ENCODE measurements at places on chromosomes 5 and 9.

DNA sequence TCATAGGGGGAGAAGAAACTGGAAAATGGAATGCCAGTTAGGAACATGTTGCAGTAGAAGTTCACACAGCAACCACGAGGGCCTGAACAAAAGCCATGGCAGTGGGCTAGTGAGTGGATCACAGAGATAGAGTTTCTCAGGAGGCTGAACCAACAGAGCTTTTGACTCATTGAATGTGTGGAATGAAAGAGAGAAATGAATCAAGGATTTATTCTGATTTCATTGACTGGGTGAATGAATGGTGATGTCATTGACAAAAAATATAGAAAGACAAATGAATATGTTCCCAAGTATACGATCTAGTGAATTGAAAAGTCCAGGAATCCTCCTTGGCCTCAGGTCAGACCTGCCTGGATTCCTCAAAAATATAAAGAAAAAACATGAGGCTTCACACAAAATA, 99.2 kb downstream of the ZNF462 start:
- DNase-seq, result no peak

- no peak for DNase-seq
Observed at GRCh38 chr9:112969730-112970129, 42.3 kb downstream of the ZNF883 start.

GRCh38 chr9:83582029-83582428, 40.9 kb upstream of the IDNK start:
- DNase-seq, result no peak

DNA sequence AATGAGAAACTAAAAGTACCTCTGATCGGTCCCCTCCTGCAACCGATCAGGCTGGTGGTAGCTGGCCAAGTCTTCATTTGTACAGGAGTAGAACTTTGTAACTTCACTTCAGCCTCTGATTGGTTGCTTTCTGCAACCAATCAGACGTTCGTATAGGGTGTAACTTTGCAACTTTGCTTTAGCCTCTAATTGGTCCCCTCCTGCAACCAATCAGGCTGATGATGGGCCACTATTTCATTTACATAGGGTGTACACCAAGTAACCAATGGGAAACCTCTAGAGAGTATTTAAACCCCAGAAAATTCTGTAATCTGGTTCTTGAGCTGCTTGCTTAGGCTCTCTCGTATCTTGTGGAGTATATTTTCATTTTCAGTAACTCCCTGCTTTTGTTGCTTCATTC, 445.5 kb downstream of the MED10 start:
- DNase-seq, result no peak

GRCh38 chr9:106784076-106784475, 78.9 kb upstream of the ZNF462 start:
- no peak for DNase-seq

DNA sequence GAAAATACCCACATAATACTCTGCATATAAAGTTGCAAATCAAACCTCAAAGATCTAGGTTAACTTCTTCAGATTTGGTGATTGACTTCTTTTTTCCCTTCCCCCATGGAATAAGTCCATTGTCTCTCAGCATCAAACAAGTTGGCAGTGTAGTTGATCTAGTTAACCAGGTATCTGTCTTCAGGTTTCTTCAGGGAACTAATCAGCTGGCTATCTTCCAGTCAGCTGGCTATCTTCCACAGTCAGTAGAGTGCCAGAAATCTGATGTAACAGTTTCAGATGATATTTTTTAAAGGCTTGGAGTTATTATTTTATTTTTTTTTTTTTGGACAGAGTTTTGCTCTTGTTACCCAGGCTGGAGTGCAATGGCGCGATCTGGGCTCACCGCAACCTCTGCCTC, 16.8 kb downstream of the TNFSF15 start:
- DNase-seq, result no peak

- no peak for DNase-seq
Observed at GRCh38 chr5:108579236-108579635, 168.5 kb upstream of the FER start.

DNA sequence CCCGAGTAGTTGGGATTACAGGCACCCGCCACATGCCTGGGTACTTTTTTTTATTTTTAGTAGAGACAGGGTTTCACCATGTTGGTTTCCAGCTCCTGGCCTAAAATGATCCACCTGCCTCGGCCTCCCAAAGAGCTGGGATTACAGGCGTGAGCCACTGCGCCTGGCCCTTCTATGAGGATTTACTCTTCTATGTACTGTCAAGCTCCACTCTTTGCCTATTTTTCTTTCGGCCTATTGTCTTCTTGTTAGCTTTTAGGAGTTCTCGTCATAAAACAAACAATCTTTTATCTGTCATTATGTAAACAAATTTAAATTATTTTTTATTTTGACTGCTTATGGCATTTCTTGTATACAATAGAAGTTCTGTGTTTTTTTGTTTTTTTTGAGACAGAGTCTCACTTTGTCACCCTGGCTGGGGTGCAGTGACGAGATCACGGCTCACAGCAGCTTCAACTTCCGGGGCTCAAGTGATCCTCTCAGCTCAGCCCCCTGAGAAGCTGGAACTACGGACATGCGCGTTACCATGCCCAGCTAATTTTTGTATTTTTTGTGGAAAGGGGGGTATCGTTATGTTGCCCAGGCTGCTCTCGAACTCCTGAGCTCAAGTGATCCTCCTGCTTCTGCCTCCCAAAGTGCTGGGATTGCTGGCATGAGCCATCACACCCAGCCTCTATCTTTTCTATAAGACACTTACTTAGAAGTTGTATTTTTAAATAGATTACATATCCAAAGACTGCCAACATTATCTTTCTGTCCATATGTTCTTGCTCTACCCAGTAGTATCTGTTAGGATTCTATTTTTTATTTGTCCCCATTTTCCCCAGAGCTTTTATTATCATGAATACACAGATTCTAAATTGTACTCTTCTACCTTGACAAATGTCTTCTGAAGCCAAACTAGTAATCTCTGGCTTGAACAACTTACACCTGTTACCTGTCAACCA, 29.2 kb downstream of the CSNK1A1 start:
- no peak for DNase-seq

GRCh38 chr5:42759456-42759855, 2.8 kb downstream of the CCDC152 start:
- no peak for DNase-seq

- no peak for DNase-seq
Observed at GRCh38 chr5:171573451-171574225, 154.2 kb downstream of the FGF18 start.

GRCh38 chr9:32631991-32632390, 3.5 kb downstream of the TAF1L start:
- DNase-seq, result no peak

DNA sequence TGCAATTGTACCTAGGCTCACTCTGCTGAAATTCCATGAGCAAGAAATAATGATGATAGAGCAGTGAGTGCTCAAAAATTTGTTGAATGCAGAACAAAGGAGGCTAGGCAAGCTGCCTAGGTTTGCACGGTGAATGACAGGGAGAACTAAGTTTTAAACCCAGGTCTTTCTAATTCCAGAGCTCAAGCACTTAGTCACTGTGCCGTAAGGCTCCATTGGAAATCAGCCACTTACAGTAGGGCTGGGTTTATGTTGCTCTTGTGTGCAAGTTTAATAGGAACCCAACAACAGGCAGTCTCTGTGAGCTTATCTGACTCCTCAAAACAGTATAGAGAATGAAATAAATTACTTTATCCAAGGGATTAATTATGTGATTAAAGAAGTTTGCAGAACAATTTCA, 147.0 kb downstream of the CSNK1G3 start:
- DNase-seq, result no peak

GRCh38 chr5:59158637-59159391, 575.9 kb downstream of the RAB3C start:
- no peak for DNase-seq

DNA sequence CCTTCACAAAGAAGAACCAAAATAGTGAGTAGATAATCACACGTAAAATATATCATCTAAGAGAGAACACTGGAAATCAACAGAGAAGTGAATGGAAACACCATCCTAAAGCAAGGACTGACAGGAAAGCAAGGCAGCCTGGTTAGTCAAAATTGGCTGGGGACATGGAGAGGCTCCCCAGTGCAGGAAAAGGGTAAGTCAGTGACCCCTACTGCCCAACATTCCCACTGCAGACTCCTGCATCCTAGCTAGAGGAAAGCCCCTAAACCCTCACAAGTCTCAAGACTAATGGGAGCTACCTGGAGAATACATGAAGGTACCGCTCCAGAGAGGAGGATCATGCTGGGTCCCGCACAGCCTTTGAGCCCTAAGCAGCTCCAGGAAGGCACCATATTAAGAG, 60.1 kb downstream of the ZDHHC21 start:
- DNase-seq, result no peak

DNA sequence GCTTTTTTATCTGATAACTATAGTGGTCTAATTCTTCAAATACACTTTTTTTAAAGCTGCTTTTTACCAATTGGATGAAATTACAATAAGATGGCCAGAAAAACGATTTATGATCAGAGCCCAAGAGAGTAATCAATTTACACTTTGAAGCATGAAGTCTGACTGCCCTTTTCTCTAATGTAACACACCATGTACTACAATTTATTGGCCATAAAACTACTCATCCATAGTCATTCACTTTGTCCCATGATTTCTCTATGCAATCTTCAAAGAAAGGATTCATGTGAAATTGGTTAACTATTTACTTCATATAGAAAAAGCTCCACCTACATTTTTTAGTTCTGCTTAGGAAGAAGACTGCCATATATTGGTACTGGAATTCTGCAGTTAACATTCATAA, 73.6 kb upstream of the CAST start:
- no peak for DNase-seq

- DNase-seq, result no peak
Observed at GRCh38 chr9:133842174-133842573, 104.0 kb upstream of the SARDH start.

GRCh38 chr5:6251565-6252102, 126.7 kb downstream of the MED10 start:
- DNase-seq, result no peak

- no peak for DNase-seq
Observed at GRCh38 chr5:65611524-65611923, 12.6 kb downstream of the TRIM23 start.

GRCh38 chr5:56545016-56545415, 270.3 kb upstream of the MAP3K1 start:
- DNase-seq, result no peak

GRCh38 chr9:26893030-26893676, 551 bp upstream of the CAAP1 start:
- no peak for DNase-seq

- DNase-seq, result no peak
Observed at GRCh38 chr9:135581636-135582426, 20.3 kb downstream of the PAEP start.

- DNase-seq, result no peak
Observed at GRCh38 chr5:109164001-109164400, 245.8 kb downstream of the PJA2 start.

- DNase-seq, result no peak
Observed at GRCh38 chr9:22383718-22384117, 62.9 kb upstream of the DMRTA1 start.

DNA sequence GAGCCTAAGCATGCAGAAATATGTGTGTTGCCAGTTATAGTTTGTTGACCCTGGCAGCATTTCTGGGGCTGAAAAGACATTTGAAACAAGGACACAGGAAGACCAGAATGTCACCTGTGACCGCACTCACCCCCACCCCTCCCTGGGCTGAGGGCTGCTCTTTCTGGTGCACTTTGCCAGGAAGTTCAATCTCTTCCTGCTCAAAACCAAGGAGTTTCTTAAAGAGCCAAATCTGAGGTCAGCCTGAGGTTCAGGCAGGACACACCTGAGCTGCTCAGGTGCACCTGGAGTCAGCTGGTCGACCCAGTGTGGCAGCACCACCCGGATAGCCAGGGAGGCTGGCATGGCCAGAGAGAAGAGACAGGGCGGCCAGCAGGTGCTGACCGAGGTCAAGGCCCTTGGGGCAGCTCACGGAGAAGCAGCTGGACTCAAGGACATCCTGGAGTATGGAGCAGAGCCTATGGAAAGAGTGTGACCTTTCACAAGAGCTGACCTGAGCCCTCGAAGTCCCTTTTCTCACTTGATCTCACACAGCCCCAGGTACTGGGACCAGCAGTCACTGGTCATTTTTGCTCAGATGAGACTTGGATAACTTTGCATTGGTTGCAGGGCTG, 376.9 kb upstream of the IRX4 start:
- no peak for DNase-seq

DNA sequence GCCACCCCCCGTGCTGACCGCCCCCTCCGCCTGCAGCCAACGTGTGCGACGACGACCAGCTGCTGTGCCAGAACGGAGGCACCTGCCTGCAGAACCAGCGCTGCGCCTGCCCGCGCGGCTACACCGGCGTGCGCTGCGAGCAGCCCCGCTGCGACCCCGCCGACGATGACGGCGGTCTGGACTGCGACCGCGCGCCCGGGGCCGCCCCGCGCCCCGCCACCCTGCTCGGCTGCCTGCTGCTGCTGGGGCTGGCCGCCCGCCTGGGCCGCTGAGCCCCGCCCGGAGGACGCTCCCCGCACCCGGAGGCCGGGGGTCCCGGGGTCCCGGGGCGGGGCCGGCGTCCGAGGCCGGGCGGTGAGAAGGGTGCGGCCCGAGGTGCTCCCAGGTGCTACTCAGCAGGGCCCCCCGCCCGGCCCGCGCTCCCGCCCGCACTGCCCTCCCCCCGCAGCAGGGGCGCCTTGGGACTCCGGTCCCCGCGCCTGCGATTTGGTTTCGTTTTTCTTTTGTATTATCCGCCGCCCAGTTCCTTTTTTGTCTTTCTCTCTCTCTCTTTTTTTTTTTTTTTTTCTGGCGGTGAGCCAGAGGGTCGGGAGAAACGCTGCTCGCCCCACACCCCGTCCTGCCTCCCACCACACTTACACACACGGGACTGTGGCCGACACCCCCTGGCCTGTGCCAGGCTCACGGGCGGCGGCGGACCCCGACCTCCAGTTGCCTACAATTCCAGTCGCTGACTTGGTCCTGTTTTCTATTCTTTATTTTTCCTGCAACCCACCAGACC, 80.2 kb downstream of the NTNG2 start:
- no peak for DNase-seq

DNA sequence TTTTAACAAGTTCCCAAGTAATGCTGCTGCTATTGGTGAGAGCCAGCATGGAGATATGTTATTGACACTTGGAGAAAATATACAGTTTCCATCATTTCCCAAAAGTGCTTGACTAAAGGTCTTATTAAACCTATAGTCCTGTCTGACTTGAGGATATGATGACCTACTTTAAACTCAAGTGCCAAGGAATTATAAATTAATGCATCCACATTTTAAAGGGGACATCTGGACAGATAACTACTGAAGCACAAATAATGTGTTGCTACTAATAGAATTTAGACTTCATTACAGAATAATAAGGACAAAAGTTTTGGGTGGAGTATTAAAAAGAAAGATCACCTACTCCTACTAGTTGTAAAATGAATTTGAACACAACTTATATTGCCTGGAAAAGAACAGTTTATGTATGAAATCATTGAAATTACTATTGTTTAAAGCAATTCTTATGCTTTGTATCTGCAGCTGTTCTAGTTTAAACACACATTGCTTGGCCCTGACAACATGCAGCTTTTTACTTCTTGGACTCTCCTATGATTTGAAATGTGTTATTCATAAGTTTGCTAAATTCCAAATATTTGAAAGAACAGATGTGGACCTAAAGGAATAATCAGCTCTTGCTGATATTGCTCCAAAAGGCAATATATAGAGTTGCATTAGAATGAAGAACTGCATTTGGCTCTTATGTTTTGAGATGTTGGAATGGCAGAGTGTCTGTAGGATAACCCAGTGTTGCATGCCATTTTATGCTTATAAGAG, 73.4 kb downstream of the SGCD start:
- DNase-seq, result no peak
